Hematopoietic multipotent progenitor cell treated with erythropoietin and hydrocortisone succinate and interleukin-3 and kit ligand, for 8 days (in vitro differentiated cells): ENCODE measurements at places on chromosomes 12 and 14.
A peak's percentile ranks its signal among the peaks of the same experiment; 100 is the strongest.

DNA sequence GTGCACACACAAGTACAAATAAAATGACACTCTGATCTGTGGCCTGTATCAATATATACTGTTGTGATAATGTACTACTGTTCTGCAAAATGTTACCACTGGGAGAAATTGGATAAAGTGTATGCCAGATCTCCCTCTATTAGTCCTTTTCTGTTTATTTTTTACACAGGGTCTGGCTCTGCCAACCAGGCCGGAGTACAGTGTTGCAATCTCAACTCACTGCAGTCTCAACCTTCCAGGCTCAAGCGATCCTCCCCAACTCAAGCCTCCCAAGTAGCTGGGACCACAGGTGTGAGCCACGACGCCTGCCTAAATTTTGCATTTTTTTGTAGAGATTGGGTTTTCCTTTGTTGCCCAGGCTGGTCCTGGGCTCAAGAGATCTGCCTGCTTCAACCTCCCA lies 1.9 kb downstream of the NT5DC3 start:
- DNase-seq, result no peak

DNA sequence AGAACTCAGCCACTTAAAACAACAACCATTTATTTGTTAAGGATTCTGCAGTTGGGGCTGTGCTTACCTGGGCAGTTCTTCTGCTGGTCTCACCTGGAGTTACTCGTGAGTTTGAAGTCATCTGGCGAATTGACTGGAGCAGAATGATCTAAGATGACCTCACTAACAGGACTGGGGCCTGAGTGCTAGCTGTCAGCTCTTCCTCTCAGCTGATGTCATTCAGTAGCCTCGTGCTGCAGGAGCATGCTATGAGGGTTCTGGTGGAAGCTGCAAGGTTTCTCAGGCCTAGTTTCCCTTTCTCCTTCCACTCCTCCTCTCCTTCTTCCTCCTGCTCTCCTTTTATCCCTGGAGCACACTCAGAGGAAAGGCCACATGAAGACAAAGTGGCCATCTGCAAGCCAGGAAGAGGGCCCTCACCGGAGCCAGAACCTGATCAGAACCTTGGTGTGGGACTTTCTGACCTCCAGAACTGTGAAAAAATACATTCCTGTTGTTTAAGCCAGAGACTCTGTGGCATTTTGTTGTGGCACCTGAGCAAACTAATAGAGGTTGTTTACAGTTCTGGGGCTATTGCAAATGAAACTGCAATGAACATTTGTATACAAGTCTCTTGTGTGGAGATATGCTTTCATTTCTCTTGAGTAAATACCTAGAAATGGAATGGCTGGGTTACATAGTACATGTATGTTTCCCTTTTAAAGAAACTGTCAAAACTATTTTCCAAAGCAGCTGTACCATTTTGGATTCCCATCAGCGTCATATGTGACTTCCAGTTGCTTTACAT lies 21.9 kb upstream of the MAP3K9 start:
- DNase-seq, result no peak

- DNase-seq, result no peak
Observed at GRCh38 chr12:83676781-83677295, 990.1 kb downstream of the TMTC2 start.

GRCh38 chr14:103084021-103084919 lies at the start of gene LBHD2:
LBHD2 (plus strand) TSS chr14:103084210; CDS start chr14:103086013, 1,803 bp downstream.
- DNase-seq, result no peak

DNA sequence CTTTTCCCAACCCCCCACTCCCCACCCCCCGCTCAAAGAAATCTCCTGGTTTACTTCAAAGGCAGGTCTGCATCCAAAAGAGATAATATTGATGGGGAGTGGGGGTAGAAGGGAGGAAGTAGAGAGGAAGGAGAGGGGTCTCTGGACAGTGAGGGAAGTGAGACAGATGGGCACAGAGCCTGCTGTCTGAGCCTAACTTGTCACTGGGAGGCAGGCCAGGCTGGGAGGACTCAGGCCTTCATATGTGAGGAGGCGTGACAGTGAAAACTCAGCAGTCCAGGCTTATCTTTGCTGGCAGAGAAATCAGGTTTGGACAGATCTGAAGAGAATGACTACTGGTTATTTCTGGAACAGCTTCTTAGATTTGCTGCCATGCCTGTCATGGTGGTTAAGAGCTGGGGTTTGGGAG lies 192.3 kb downstream of the NUAK1 start:
- peak; percentile 84 for DNase-seq
